ENCODE measurements at places on chromosomes 13 and 19. TPM values are rescaled to one million over a fixed set of nuclear protein-coding genes. Genes with fewer than 3 reads are reported as not detected.

DNA sequence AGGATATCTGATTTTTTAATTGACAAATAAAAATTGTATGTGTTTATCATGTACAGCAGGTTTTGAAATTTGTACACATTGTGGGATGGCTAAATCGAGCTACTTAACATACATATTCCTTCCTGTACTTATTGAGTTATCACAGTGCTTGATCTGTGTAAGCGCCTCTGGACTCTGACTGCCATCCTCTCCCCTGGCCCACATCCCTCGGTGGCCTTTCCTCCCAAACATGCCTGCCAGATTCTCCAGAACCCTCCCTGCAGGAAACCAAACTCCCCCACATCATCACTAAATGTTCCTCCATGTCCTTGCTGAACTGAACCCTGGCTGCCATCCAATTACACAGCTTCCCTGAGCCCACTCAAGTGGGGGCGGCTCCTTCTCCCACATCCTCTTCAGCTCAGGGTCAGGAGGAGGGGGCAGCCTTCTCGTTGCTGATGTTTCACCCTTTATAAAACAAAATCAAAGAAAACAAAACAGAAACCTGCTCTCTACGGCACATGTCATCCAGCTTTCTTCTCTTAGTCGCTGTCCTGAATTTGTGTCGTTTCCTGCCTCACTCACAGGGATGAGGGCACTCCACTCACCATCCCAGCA, 97.1 kb upstream of the SPATA13 start:
- ATAC-seq, result no peak

DNA sequence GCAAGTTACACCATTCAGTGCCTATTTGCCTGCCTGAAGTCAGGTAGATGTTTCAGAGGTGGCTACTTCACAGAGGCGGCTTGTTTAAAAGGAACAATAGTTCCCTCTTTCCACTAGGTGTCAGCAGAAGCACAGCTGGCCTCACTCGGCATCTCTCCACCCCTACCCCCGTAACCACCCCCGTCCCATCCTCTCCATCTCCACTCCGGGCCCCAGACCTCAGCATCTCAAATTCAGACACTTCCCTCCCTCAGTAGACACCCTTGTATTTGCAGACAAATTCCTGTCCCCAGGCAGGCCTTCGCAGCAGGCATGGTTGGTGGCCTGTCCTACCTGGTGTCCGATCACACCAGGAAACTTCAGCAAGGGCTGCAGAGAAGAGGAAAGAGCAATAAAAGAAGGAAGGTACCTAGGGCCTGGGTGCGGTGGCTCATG, 9.1 kb upstream of the DPP9 start:
- peak; percentile 99 for ATAC-seq

The PRPF31 gene
- 62.4 TPM for total RNA-seq

DNA sequence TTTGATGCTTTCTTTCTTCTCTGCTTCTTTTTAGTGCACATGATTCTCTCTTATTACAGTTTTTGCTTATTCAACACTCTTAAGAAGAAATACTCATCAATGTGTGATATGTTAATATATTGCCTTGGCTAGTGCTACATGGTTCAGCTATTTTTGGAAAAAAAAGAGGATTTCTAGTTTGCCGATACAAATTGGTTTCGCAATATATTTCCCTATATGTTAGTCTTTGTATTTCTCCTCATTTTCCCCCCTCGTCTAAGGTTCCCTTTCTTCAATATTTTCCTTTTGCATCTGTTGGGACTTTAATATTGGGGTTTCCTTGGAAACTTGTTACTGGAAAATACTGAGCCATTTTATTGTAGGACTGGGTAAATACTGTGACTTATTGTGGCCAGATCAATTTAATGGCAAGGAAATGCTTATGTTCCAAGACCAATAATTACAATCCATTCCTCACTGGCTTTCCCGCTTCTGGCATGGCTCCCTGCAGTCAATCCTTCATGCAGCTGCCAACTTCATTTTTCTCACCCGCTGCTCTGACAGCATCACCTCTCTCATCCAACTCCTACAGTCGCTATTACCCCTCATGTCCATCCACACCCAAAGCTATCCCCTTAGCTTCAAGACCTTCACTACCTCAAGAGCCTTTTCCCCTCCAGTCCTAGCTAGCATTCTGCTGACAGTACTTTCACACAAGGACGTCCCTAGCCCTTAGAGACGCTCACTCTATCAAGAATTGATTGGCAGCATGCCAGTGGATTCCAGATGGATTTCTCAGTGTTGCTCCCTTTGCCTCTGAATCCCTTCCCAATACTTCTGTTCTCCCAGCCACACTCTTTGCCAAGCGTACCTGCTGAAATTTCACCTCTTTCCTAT, 280.1 kb upstream of the TMTC4 start:
- no peak for ATAC-seq

GRCh38 chr13:30141775-30142485, 165.4 kb downstream of the KATNAL1 start:
- ATAC-seq, result no peak

Measured in motor neuron (in vitro differentiated cells).